ENCODE measurements at places on chromosomes 3 and 15.
A peak's percentile ranks its signal among the peaks of the same experiment; 100 is the strongest.

DNA sequence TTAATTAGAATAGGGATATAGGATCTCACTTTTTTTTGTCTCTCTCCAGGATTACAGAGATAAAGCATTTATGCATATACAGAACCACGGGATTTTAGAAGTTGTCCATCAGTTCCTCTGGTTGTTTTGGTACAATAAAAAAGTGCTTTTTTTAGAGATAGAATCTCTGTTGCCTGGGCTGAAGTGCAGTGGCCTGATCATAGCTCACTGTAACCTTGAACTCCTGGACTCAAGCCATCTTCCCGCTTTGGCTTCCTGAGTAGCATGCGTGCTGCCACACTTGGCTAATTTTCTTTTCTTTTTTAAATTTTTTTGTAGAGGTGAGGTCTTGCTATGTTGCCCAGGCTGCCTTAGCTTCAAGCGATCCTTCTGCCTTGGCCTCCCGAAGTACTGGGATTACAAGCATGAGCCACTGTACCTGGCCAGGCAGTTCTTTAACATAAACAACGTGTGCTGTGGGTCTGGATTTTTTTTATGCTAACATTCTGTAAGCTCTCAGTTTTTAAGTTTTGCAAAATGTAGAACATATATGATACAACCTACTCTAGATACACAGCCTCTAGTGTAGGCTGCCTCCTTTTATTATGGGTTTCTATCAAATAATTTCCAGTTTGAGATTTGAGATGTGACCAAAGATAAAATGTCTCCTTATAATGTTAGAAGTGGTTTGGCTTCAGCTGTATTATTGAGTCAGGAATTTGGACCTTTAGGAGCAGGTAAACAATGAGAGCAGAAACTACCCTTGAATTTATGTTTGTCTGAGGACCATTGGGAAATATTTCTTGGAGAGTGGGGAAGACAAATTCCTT, 57.4 kb upstream of the ULK4 start:
- DNase-seq = no peak

DNA sequence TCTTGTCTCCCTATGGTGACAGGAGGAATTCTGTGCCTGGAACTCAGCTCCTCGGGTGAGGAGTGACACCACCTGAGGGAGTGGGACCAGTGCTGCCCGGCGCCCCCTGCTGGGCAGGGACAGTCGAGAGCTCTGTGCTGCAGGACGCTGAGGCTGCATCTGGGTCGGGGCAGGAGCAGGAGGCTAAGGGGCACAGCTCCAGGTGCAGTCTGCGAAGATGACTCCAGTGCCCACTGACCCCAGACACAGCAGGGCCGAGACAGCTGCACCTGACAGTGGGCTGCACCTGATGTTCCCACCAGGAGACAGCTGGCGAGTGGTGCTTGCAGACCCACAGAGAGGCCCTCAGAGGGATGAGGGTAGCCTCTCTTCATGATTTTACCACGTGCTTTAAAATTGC, 152.9 kb downstream of the ATP10A start:
- DNase-seq = peak; percentile 62

GRCh38 chr3:61687663-61688306, 126.4 kb downstream of the PTPRG start:
- no peak for DNase-seq

- DNase-seq = no peak
Observed at GRCh38 chr3:79125313-79125984, 642.3 kb downstream of the ROBO1 start.

GRCh38 chr3:185069037-185070030, 83.5 kb downstream of the C3orf70 start:
- DNase-seq = no peak

DNA sequence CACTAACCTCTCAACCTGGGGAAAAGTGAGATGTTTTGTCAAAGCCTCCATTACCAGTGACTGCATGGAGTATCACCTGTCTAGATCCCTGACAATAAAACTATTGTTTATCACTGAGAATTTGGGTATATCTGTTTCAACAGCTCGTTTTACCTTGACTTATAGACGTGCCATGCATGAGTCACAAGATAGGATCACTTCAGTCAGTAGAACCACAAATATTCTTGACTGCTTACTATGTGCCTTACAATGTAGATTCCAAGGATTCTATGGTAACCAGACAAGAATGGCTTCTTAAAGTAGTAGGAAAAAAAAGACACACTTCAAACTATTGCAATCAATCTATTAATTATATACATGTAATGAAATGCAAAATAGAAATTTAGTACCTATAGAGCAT, 55.7 kb upstream of the GRM7 start:
- no peak for DNase-seq

- peak; percentile 87 for DNase-seq
Observed at GRCh38 chr3:52240059-52240885, 1.3 kb upstream of the TWF2 start.

- no peak for DNase-seq
Observed at GRCh38 chr3:175489406-175489805, 630.3 kb downstream of the NAALADL2 start.

DNA sequence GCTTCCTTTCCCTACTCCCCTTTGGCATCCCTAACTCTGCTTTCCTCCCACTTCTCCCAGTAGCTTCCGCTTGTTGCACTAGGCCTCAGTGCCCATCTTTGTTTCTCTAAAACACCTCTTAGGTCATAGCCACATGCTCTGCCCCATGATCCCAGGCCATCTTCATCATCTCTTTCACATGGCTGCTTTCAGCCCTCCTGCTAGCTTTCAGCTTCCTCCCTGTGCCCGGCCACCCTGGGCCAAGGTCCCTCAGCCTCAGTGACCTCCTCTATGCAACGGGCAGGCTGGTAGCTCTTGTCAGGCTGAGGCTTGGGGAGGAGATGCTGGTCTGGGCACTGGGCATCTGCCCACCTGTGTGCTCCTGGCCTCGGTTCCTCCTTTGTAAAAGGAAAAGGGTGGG, 2.3 kb downstream of the PLEKHO2 start:
- no peak for DNase-seq

GRCh38 chr3:40414270-40414669, 27.3 kb downstream of the ENTPD3 start:
- no peak for DNase-seq

GRCh38 chr3:184323696-184324095, 9.3 kb downstream of the EIF4G1 start:
- DNase-seq = no peak

- no peak for DNase-seq
Observed at GRCh38 chr3:121970047-121970446, 52.0 kb downstream of the ILDR1 start.

- no peak for DNase-seq
Observed at GRCh38 chr15:66864871-66865281, 162.8 kb downstream of the SMAD6 start.

DNA sequence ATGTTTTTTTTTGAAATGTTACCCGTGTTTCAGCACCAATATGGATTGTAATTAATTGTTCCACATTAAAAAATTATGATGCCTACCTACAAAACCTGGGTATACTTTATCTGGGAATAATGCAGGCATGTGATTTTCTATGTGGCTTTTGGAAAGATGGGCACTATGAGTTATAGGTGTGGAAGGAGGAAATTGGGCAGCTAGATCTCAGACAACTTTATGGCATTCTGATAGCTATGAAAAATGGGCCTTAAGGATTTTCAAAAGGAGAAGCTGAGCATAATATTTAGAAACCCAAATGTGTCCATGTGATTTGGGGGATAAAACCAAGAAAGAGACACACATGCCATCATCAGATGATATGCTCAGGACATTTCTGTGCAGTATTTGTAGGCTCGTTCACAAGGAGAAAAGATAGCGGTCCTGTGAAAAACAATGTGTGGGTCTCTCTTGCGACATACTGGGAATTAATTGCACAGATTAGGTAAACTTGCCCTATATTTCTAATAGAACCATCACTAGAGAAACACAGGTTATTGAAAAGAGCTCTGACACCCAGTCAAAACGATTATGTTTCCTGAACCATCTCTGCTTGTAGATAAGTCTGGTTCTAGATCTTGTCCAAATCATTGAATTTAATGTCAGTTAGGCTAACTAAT, 35.3 kb downstream of the ARPP21 start:
- no peak for DNase-seq

DNA sequence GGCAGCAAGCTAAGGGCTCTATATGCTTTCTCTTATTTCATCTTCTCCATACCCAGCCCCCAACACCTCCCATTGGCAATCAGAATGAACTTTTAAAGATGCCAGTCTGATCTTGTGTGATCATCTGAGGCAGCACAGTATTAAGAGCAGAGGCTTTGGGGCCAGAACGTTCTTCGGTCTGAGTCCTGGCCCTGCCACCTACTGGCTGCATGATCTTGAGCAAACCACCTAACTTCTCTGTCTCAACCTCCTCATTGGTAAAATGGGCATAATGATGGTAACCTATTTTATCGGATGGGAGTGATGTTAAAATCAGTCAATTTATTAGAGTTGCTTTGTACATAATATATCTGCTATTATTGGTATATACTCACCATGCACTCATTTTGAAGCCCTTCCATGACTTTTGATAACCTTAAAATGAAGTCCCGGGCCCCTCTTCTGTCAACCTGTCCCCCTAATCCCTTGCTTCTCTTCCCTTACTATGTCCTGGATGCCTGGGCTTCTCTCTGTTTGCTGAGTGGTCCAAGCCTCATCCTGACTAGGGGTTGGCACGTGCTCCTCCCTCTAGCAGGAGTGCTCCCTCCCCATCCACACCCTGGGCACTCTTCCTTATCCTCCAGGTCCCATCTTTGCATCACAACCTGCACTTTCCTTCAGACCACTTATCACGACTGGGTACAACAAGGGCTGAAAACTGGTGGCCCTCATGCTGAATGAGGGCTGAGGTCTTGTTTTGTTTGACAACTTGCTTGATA, 6.3 kb downstream of the EFCAB12 start:
- DNase-seq = no peak

- DNase-seq = no peak
Observed at GRCh38 chr15:57677204-57677603, 29.3 kb upstream of the POLR2M start.

DNA sequence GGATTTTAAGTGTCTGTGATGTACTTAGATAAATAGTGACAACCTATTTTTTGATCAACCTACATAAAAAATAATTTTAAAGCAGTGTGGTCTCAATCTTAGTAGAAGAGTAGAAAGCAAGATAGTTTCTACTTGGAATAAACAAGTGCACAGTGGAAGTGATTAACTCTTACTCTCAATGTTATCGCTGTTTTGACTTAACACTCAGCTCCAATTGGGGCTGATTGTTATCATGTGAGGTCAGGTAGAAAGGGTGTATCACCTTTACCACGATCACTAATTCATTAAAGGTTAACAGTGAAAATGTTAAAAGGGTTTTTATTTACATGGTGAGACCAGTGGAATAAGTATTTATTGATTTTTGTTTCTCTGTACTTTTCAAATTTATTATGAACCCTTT, 22.4 kb upstream of the APH1B start:
- DNase-seq = no peak

- DNase-seq = no peak
Observed at GRCh38 chr3:177144922-177145321, 52.4 kb downstream of the TBL1XR1 start.

DNA sequence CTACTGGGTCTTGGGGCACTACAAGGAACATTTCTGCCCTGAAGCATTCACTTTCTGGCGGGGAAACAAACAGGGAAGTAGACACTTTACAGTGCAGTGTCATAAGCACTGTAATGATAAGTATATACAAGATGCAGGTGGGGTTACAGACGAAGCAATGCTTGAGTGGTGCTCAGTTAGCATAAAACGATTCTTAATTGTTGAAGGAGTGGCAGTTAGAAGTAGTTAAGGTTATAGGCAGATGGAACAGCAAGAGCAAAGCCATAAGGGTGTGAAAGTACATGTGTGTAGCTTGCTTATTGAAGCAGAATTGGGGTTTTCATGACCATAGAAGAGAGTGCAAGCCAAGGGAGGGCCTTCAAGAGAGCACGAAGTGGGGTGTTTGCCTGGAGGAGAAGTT, 46.2 kb downstream of the SLC25A26 start:
- no peak for DNase-seq

DNA sequence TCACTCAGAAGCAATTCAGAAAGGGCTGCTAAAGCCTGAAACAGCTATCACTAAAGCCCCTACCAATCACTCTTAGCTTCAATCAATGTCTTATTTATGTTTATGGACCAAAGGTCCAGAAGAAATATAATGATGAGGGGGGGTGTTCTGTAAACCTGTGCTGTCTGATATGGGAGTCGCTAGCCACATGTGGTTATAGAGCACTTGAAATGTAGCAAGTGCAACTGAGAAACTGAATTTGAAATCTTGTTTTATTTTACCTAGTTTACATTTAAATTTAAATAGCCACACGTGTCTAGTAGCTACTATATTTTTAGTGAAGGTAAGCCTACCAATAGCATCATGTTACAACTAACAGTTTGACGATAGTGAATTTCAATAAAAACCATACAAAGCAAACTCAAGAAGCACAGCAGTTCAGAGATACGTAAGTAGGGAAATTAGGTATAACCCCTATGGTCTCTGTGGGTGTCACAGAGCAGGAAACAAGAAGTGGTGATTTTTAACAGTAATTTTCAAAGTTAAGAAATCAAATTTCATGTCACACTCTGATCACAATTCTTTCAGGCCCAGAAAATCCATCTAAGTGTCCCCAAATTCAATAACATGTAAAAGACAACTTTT, 3.6 kb downstream of the POU1F1 start:
- no peak for DNase-seq

- no peak for DNase-seq
Observed at GRCh38 chr3:81554388-81554787, 207.1 kb downstream of the GBE1 start.

GRCh38 chr3:172915911-172916514, 165.5 kb downstream of the ECT2 start:
- DNase-seq = no peak

DNA sequence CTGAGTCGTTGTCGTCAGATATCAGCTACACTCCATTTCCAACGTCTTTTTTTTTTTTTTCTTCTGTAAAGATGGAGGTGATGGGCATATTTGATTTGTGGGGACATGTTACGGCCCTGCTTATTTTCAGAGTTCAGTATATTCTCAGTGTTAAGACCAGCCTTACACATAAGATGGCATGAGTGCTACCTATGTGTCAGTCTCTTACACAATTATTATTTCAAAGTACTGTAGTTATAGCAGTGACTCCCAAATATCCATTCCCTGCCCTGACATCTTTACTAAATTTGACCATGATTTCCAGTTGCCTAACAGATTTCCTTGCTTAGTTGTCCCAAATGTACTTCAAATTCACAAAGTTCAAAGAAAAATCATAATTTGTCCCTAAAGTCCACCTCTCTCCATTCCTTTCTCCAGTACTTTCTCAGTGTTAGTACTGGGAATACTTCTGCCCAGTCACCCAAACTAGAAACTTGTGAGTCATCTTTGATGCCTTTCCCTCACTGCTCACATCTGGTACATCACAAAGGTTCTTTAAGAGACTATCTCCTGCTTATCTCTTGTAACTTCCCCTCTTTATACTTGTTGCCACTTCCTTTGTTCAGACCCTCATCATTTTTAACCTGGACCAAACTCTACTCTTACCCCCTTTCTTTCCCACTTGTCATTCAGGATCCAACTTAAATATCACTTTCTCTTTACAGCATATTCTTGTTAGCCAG, 67.0 kb downstream of the ZNF609 start:
- no peak for DNase-seq

DNA sequence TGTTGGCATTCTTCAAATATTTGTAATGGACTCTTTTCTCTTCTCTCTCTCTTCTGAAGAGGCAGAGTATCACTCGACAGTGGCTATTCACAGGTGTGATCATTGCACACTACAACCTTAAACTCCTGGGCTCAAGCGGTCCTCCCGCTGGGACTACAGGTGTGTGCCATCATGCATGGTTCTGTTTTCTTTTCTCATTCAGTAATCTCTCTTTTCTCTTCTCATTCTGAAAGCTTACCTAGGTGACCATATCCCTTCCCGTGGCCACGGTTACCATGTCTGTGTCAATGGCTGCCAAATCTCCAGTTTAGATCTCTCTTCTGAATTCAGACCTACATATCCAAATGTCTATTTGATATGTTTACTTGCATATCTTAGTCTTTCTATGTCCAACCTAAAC, 96.3 kb downstream of the SOX2 start:
- no peak for DNase-seq

All from activated naive CD4-positive, alpha-beta T cell treated with anti-CD3 and anti-CD28 coated beads for 36 hours (primary cell).